ENCODE measurements at places on chromosomes 7 and 10. TPM values are rescaled to one million over a fixed set of nuclear protein-coding genes. Genes with fewer than 3 reads are reported as not detected.

Gene PTPRE
- 55.5 TPM for total RNA-seq

DNA sequence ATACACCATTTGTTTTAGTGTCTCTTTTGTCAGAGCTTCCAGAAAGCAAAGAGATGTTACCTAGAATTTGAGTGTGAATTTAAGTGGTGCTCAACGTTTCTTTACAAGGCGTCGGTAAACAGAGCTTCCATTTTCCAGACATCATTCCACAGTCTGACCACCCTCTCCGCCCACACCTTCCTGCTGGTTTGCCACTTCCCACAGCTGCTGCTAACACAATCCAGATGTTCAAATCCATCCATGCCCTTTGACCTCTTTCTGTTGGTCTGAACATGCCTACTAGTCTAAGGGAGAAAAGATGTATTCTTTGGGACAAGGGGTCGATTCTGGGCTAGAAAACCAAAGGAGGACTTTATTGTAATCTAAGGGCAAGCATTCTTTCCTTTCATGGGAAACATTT lies 86.1 kb downstream of the FAM107B start:
- no peak for DNase-seq

GRCh38 chr7:44977959-44978335 lies 868 bp downstream of the MYO1G start:
- peak; percentile 68 for DNase-seq

DNA sequence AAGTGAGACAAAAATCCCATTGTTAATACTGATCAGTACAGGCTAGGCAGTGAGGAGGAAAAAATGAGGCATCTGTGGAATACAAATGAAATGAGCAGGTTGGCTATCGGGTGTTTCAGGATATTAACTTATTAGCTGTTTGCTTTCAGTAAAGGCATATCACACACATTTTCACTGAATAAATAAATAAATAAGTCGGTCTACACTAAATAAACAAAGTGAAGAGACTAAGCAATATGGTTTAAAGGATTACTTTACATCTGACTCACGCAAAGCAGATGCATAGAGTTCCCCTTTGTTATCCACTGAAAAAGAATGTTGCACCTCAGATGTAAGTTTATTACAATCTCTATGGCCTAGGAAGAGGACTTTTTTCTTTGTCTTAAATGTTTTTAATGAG lies 6.3 kb upstream of the SEMA3A start:
- no peak for DNase-seq

GRCh38 chr7:88357781-88358525 lies 51.3 kb upstream of the STEAP4 start:
- no peak for DNase-seq

DNA sequence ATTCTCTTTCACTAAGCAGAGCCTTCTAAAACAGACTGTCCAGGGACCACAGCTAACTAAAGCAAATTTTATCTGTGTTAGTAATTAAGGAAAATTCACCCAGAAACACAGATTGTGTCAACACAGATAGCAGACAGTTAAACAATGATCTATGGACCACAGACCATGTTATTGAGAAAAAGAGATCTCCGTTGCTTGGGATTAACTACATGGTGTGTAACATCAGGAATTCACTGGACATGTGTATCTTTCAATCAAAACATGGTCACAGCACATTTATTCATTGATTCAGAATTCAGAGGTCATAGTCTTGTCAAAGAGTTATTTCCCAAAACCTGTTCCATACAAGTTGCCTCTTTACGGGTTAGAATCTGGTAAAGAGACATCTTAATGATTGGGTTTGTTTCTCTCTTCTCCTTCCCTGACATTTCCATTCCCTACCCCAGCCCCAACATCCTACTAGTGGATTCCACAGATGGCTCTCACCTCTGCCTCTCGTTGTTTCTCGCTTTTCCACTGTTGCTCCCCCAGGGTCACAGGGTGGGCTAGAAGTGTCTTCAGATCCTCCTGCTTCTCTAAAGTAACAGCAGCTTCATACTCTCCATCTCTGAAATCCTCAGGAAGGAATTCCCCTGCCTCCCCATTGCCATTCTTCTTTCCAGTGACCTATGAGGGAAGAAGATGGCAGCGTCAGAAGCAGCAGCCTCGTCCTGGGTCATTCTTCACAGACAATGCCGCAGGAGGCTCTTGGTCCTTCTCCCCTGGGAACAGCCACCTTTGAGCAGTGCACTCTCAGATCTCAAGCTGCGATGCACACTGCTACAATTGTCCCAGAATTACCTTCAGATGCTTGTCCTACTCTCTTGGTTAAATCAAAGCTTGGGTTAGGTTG lies 958 bp downstream of the ANKRD1 start:
- no peak for DNase-seq

GRCh38 chr10:119026301-119027110 lies 3.0 kb upstream of the NANOS1 start:
- DNase-seq, result no peak

- peak; percentile 48 for DNase-seq
Observed at GRCh38 chr7:105387508-105388355, 989 bp downstream of the SRPK2 start.

- no peak for DNase-seq
Observed at GRCh38 chr7:132002343-132002968, 446.0 kb upstream of the PODXL start.

Gene RSPH10B2
- 0.77 TPM for total RNA-seq

- DNase-seq, result no peak
Observed at GRCh38 chr10:114087655-114088054, 44.0 kb downstream of the ADRB1 start.

GRCh38 chr7:141312828-141313521 lies 238.2 kb upstream of the AGK start:
- DNase-seq, result no peak

Gene AUTS2
- total RNA-seq, result 2.2 TPM

GRCh38 chr7:79552463-79552862 lies 99.0 kb upstream of the MAGI2 start:
- DNase-seq, result no peak

GRCh38 chr10:91422915-91423314 lies 12.8 kb downstream of the HECTD2 start:
- DNase-seq, result no peak

GRCh38 chr10:71746344-71747037 lies 26.8 kb downstream of the VSIR start:
- no peak for DNase-seq

Gene CALHM1
- total RNA-seq, result not detected

GRCh38 chr10:127990846-127991542 lies 84.1 kb downstream of the PTPRE start:
- DNase-seq, result peak; percentile 59

Gene OR9A2
- total RNA-seq, result 0.66 TPM

DNA sequence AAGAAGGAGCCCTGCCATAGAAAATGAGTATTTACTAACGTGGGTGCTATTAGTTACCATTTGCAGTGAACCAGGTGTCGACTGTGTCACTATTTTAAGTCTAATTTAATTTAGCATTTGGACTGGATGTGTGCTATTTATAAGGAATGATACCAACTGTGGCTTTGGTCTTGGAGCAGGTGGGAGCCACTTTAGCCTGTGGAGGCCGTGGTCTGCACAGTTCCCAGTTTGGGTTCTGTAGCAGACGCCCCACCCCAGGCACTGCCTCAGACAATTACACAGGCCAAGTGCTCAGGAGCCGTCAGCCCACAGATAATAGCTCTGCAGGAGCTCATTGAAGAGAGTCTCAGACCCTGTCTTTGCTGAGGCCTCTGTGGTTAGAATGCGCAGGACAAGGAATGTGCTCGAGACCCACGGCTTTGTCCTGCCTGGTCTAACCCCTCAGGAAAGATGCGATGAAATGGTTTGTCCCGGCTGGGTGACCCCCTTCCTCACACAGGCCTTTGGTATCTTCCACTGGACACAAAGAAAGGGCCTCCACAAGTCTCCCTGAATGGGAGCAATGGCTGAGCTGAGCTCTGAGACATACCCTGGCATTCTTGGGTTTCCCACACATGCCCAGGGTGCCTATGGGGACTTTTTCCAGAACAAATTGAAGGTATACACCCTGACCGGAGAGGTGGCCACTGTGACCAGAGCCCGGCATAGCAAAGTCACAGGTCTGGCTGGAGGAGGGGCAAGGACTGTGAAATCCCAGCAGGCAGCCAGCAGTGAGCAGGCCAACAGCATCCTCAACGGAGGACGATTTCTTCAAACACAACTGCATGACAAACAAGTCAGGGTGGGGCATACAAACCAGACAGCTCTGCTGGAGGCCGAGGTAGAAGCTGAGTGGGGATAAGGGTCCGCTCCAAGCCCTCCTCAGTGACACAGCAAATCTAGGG lies 251.2 kb downstream of the ARHGAP12 start:
- no peak for DNase-seq

Gene CALY
- total RNA-seq, result not detected

Gene LRIT1
- not detected for total RNA-seq

DNA sequence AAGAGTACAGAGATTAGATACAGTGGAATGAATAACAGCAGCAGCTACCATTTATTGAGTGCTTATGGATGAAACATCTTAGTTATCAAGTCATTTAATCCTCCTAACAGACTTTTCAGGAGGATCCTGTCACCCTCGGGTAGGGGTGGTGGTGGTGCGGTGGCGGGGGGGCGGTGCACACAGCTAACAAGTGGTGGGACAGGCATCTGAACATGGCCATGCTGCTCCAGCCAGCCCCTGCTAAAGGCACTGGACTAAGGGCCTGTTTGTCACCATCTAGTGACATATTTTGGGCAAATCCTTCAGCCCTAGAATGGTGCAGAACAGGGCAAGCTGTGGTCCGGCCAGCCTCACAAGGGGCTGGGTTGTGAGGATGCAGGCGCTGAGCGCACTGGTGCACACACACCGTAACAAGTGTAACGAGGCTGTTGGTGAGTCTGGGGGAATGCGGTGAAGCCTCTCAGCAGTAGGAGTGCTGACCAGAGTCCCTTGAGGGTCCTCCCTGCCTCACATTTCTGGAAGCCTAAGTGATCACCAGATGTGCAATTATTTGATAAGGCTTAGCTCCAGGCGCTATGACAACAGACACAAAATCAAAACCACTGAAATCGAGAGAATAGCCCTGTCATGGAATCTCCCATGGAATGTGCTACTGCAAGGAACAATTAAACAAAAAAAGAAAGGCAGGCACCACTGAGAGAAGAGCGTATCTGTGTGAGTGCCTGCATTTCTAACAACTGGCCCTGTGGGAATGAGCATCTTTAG lies 102.2 kb downstream of the RNF216 start:
- DNase-seq, result no peak

Gene STEAP4
- not detected for total RNA-seq

Gene CTNNA3
- total RNA-seq, result 0.39 TPM

Gene CAMK2B
- total RNA-seq, result 0.32 TPM

DNA sequence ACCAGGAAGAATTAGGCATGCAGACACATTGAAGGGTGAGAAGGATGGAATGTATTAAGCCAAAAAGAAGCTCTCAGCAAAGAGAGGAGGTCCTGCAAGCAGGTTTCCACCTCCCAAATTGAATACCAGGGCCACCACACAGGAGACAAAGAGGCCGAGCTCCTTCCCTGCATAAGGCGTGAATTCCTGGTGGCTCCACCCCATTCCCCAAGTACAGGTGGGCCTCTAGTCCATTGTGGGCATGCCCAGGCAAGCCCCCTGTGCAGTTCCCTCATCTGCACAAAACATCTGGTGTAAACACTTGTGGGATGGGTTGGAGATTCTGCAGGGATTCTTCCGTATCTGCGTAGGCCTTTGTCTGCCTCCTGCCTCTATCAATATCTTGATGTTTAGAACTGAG lies 817.5 kb downstream of the NRG3 start:
- no peak for DNase-seq

- no peak for DNase-seq
Observed at GRCh38 chr7:94623820-94624219, 32.1 kb downstream of the SGCE start.

- DNase-seq, result no peak
Observed at GRCh38 chr7:84236398-84236797, 41.8 kb upstream of the SEMA3A start.

DNA sequence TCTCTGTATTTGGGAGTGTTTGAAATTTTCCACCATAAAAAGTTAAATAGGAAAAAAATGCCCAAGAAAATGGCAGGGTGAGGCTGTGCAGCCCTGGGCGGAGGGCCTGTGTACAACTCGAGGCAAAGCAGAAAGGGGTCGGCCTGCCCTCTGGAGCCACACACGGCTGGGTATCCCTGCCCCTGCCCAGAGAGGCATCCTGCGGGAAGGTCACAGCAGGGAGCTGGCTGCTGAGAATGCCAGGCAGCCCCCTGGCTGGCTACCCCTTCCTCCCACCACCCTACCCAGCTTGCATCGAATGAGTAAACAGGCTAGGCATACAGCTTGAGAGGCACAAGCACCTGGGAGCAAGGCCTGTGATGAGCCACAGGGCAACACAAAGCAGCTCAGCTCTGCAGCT lies 46.1 kb downstream of the CAMK2B start:
- peak; percentile 39 for DNase-seq

Gene GRM8
- not detected for total RNA-seq

Gene ASB10
- total RNA-seq, result not detected

Gene ACHE
- total RNA-seq, result 0.12 TPM

DNA sequence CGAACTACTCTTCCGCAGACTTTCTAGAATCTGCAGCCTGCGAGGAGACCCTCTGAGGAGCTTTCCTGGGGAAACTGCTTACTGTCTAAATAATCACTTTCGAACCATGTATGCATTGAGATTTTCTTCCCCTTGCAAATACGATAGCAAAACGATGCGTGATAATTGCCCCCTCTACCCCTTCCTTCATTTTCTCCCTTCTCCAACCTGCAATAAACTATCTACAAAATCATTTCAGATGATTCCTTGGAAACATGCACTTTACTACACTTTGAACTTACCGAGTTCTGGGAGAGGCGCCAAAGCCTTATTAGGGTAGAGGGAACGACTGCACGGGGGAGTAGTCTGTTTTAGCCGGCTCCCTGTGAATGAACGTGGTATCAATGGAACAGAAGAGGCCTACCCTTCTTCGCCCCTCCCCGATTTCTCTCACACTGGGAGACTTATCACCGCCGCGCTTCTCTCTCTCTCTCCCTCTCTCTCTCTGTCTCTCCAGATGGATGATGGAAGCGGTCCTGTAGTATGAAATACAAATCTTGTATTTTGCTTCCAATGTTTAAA lies at the start of gene FGFBP3:
TSS of gene FGFBP3 (minus strand) at position 370 of the 561 bp plus-strand sequence. CDS start 517 bp downstream, outside the sequence.
- peak; percentile 43 for DNase-seq

DNA sequence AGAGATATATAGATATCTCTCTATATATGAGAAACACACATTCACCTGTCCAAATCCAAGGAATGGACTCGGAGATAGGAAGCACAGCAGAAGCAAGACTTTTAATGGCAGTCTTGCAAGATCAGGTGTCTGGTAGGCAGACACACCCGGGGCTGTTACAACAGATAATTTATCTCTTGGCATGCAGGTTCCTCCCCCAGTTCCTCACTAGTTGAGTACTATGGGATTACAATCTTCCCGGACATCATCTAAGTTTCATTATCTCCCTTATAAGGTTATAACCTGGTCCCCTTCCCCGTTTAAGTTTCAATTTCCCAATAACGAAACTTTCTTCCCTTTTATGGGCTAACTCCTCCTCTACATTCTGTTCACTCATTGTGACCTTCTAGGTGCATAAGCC lies 399.3 kb downstream of the PPP1R3A start:
- DNase-seq, result no peak

Gene LYZL2
- total RNA-seq, result not detected

DNA sequence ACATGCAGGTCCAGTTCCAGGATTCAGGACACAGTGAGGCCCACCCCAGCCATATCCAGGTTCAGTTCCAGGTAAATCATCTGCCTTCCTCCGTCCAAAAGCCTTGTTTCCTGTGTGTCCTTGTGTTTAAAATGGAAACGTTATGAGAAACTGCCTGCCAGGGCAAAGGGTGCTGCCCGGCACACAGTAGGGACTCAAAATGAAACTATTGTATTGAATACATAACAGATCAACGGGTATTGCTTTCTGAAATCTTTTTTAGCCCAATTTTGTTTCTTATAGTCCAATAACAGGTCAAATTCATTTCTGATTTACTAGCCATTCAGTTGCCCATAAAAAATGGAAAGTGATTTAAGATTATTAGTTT lies 115.5 kb downstream of the EGFR start:
- no peak for DNase-seq

- DNase-seq, result no peak
Observed at GRCh38 chr7:111605246-111605645, 43.0 kb upstream of the IMMP2L start.

Measured in activated naive CD4-positive, alpha-beta T cell treated with anti-CD3 and anti-CD28 coated beads, Interleukin-2, amount 50 U/mL, for 72 hours (primary cell).